COLO829 (cell line): ENCODE measurements at places on chromosomes 13 and 19.

- DNase-seq, result no peak
These were observed 44.7 kb downstream of the TM9SF2 start for GRCh38 chr13:99545979-99546378.

DNA sequence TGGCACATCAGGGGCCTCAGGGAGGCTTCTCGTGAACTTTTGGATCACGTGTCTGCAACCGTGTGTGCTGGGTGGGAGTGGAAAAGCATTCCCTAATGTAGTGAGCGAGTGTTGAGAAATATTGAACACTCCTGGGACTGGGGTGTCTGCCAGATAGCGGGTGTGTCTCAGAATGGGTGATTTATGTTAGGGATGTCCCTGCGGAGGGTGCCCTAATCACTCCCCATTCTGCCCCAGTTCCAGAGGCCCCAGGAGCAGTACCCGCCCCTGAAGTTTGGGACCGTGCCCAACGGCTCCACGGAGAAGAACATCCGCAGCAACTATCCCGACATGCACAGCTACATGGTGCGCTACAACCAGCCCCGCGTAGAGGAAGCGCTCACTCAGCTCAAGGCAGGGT, 24.2 kb upstream of the GRWD1 start:
- DNase-seq, result no peak

DNA sequence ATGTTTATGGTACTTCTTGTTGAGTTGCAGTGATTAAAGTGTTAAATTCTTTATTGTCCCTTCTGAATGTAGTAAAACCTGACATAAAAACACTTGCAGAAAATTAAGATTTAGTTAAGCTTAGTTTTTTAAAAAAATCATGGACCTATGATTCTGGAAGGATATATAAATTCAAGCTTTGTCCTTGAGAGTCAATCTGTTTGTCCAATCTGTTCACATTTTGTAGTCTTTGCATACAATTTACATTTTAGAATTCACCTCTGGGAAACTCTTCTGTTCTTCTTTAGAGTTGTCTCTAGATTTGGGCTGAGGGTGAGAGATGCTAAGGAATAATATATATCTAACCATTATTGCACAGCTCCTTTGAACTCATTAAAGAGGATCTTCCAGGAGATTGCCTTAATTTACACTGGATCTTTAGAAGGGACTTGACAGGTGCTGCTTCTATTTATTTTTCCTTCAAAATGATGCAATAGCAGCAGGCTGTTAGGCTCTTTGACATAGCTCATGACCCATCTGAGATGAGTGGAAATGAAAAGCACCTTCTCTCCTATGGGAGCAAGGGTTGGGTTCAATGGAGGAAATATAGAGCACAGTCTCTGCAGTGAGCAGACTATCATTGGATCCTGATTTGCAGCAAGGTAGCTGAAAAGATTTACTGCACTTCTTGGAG, 433.9 kb downstream of the GPC6 start:
- DNase-seq, result no peak

DNA sequence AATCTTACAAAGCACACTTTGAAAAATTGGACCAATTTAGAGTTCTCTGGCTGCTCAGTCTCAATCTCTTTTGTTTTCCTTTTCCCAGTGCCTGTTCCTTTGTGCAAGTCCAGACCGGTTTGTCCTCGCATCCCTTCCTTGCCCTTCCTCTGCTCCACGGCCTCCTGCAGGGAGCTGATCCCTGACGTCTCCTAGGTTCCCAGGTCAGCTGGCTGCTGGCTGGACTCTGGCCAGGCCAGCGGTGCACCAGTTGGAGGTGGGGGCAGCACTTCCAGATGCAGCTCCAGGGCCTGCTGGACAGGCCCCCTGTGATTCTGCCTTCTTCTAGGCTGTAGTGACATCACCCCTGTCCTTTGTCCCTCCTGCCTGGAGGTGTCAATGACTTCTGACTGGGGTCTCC, 44.0 kb upstream of the KPNA3 start:
- DNase-seq, result no peak

DNA sequence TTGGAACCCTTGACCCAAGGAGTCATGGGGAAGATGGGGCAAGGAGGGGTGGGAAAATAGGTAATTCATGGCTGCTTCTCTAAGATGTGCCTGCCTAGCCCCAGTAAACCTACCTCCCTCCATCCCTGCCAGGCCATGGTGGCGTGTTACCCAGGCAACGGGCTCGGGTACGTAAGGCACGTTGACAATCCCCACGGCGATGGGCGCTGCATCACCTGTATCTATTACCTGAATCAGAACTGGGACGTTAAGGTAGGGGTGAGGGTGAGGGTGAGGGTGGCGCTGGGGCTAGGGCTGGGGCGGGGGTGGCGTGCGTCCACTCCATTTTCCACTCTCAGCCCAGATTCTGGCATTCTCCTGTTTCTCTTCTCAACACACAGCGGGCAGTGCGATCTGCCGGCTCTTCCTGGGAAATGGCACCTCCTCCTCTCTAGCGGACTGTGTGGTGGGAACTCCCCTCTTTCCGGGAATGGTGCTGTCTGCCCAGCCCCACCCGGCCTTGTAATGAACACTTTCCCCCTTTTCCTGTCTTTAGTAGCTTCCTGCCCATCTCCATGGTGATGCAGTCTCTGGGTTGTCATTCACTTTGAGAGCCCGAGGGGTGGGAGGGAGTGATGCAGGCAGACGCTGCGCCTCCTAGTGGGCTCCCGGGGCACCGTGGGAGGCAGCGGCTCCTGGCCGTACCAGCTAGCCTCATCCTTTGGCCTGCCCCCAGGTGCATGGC, 7.6 kb downstream of the EGLN2 start:
- peak; percentile 97 for DNase-seq

- no peak for DNase-seq
These were observed 84.5 kb upstream of the IRS2 start for GRCh38 chr13:109870696-109871370.

DNA sequence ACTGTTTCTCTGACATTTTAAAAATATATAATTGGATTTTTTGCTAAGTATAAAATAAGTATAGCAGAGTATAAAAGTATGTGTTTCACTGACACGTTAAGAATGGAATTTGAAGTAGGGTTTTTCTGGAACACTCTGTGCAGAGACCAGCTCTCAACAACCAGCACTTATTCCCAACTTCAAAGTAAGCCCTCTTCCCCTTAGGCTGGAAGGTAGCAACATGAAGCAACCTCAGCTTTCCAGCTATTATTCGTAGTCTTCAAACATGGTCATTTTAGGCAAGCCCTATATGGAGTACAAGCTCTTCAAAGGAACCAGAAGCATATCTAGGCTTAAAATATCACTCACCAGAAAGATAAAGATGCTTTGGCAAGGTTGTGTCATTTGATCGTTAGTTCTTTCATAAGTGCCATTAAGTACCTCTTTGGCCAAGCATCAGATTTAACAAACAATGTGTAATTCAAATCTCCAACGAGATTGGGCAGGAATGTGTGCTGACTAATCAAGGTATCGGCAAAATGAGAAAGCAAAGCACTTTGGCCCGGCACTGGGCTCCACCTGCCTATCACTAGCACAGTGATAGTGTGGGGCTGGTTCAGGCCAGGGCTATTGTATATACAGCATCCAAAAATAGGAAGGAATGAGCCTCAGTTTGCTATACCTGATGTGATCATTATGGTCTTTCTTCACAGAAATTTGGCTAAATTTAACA, 95.9 kb upstream of the FREM2 start:
- no peak for DNase-seq

DNA sequence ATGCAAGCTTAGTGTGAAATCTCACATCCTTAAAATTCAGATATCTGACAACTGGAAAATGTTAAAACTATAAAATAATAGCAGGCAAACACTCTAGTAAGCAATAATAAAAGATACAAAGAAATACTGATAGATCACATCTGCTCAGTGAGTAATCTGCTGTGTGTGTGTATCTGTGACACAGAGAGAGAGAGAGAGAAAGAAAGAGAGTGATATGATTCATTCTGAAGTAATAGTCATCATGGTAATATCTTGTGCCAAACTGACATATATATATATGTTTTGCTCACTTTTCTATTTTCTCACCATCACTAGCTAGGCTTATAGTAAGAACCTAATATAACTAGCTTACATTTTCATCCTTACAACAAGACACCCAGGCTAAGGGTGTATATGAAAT, 288.0 kb upstream of the SLITRK6 start:
- DNase-seq, result no peak

GRCh38 chr13:23824371-23824770, 64.8 kb downstream of the MIPEP start:
- DNase-seq, result no peak

GRCh38 chr13:107466326-107467099, 748.8 kb downstream of the LIG4 start:
- DNase-seq, result no peak

DNA sequence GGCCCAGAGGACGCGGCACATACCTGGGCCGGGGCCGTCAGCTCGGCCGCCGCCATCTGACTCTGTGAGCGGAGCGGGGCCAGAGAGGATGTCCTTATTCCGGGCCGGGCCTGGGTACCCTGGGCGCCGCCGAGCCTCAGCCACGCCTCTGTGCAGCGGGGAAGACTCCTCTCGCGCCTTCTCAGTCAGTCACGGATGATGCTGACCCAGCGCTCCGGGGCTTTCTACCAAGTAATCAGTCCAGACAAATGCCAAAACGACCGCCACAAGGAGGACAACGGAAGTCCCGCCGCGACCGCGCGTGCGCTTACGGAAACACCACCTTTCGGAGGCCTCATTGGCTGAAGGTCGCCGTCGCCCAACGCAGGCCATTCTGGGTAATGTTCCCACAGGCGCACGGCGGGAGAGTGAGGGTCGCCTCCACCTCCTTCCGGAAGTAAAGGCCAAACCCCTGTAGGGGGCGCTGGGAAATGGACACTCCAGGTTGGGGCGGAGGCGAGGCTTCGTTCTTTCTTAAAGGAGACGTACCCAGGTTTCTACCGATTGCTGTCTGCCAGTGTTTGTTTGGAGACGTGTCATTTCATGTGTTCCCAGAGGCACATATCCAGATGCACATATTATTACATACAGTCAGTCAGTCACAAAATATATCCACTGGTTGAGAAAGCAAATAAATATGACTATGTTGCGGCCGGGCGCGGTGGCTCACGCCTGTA, at the start of gene ZNF256:
Gene ZNF256 (minus strand): TSS at position 288 of the 716 bp plus-strand sequence. CDS start 232 bp downstream, at position 56.
- DNase-seq, result peak; percentile 90

- DNase-seq, result no peak
These were observed at the start of the genes PRDX2 and THSD8 for GRCh38 chr19:12801466-12802266. Gene PRDX2, minus strand, starts transcription at chr19:12801800. Its CDS starts 539 bp downstream, at chr19:12801261. Gene THSD8, plus strand, starts transcription at chr19:12802069. Its CDS starts 3 bp downstream, at chr19:12802072.

DNA sequence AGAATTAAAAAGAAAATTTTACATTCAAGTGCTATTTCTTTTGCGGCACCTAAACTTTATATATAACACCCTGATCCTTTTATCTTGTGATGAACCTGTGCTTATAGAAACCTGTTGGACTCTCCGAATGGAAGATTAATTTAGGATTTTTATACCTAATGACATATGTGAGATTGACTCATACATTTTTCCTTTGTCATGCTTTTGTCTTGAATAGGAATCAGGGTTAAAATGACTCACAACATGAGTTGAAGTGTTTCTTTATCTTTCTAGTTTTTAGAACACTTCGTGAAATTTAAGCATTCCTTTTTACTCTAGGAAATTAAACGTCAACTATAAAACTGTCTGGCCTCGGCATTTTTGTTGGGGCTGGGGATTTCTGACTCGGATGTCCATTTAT, 378.9 kb downstream of the PCDH20 start:
- no peak for DNase-seq

DNA sequence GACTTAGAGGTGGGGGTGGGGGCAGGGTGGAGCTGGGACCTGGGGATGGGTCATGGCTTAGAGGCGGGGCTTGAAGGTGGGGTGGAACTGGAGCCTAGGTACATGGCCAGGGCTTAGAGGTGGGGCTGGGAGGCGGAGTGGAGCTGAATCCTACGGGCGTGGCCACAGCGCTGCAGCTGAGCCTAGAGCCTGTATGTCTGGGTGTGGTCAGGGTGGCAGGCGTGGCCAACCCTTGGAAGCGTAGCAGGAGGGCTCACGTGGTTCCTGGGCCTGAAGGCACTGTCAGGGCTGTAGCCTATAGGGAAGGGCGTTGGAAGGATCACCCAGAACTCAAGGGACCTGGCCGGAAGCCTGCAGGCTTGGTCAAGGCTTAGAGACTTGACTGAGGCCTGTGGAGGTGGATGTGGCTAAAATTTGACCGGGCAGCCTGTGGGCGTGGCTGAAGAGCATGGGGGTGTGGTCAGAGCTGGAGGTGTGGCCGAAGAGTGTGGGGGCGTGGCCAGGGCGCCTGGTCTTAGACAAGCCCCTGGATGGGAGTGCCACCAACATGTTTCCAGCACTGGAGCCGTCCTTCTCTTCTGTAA, 24.3 kb downstream of the COLGALT1 start:
- peak; percentile 97 for DNase-seq

- no peak for DNase-seq
These were observed 116.0 kb upstream of the RNF113B start for GRCh38 chr13:98293103-98293502.
